Right ventricle myocardium inferior (tissue), 1 donor: ENCODE measurements at places on chromosomes 16 and 17. TPM values are rescaled to one million over a fixed set of nuclear protein-coding genes. Genes with fewer than 3 reads are reported as not detected.

Gene KRT36
- not detected for total RNA-seq

DNA sequence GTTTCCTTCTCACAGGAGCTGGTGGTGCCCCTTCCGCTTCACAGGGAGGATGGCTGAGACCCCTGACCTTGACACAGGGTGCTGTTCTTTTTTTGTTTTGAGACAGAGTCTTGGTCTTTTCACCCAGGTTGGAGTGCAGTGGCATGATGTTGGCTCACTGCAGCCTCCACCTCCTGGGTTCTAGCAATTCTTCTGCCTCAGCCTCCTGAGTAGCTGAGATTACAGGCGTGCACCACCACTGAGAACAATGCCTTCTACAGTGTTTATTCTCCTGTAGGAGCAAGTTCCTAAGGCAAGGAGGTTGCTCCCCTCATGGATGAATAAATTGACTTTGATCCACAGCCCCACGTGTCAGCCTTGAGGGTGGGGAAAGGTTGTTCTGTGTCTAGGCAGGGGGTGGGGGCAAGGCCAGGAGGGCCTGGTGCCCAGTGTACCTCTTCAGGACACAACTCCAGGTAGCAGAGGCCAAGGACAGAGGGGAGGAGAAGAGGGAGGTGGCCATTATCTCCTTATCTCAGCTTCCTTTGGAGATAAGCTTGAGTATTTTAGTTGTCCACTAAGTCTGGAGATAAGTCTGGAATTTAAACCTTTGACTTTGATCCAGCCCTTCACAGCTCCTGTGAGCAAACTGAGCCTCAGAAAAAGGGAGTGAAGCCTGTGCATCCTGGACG is 159.4 kb downstream of the SEC14L1 start:
- no peak for DNase-seq

DNA sequence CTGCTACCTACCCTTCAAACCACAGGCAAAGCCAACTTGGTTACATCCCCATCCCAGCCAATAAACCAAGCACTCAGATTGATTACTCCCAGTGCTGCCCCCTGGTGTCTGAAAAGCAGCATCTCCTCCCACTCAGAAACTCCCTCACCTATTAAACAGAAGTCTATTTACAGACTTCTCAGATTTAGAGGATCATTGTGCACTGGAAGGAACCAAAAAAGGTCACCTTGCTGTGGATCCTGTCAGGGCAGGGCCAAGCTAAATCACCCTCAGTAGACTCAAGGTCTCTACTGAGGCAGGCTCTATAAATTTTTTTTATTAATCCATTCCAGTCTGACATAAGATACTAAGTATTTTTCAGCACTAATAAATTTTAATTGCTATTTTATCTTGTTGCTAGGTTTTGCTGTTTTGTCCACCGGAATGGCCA is 17.6 kb downstream of the HIGD1B start:
- DNase-seq: peak; percentile 78

- DNase-seq: no peak
Observed at GRCh38 chr16:51971184-51971583, 575.8 kb downstream of the TOX3 start.

DNA sequence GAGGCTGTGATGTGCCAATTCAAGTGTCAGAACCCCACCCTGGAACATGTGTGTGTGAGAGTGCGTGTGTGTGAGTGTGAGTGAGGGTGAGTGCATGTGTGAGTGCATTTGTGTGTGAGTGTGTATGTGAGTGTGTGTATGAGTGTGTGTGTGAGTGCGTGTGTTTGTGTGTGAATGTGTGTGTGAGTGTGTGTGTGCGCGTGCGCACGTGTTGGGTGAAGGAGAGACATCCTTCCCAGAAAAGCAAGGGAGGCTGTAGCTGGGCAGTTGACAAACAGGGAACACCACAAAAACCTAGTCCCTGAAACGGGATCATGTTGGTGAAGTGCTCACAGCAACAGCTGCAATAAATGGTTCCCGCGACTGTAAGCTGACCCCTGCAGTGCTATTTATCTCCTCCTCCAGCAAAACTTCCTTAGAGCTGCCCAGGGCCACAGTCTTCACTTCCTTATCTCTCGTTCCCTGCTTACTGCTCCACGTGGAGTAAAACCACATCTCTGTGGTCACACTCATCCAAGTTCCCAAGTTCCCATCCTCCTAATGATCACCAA is 40.1 kb upstream of the RPL38 start:
- DNase-seq: no peak
